ENCODE measurements at places on chromosomes 11 and 22.
A peak's percentile ranks its signal among the peaks of the same experiment; 100 is the strongest.

GRCh38 chr11:44893846-44894617, 56.7 kb downstream of the TP53I11 start:
- peak; percentile 74 for DNase-seq

DNA sequence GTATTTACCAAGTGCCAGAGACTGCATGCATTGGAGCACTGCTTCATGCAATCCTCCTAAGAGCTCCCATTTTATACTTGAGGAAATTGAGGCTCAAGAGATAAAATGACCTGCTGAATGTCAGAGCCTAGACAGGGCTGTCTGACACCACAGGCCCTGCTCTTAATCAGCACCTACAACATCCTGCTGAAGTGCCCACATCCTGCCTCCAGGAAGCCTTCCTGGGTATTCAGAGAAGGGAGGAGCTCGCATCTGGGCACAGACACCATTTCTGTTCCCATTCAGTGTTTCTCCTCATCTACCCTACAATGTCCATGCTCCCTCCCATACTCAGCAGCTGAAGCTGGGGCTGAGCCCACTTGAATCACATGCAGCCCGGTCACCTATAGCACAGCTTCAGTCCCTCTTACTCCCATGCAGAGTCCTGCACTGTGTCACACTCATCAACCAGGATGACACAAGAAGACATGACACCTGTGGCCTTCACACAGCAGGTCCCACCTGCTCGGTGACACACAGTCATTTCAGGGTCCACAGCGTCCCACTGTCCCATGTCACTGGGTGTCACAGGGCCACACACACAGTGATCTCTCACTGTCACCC, 53.1 kb downstream of the PDE2A start:
- DNase-seq, result no peak

DNA sequence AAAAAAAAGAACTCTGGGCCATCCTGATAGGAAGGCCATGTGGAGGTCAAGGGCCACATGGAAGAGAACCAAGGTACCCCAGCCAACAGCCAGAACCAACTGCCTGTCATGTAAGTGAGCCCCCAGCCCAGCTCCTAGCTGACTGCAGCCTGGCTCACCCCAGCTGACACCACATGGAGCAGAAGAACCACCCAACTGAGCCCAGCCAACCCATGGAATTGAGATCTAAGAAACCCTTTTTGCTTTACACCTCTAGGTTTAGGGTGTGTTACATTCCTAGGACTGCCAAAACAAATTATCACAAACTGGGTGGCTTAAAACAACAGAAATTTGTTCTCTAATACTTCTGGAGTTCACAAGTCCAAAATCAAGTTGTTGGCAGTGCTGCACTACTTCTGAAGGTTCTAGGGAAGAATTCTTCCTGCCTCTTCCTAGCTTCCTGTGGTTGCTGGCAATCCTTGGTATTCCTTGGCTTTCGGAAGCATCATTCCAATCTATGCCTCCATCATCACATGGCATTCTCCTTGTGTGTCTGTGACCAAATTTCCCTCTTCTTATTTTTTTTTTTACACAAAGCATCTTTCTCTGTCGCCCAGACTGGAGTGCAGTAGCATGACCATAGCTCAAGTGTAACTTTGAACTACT, 4.4 kb downstream of the C11orf86 start:
- DNase-seq, result no peak

GRCh38 chr22:45064313-45065278, 54.8 kb upstream of the PHF21B start:
- peak; percentile 56 for DNase-seq

- no peak for DNase-seq
These were observed 23.7 kb upstream of the FXYD6 start for GRCh38 chr11:117900121-117900648.

DNA sequence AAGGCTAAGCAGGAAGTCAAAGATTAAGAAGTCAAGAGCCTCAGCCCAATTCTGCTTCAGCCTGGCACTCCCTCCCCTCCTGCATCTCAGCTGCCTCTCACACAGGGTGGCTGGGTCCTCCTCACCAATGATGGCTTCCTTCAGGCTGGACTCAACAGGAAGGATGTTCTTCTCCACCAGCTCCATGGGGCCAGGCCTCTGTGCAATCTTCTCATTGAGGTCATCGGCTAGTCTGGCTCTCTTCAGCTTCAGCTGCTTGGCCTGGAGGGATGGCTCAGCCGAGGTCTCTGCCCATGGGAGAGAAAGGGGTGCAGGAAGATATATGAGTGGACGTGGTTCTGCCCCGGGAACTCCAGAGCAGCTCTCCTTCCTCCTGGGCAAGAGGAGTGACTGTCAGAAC, 59.1 kb downstream of the SGSM3 start:
- DNase-seq, result no peak

DNA sequence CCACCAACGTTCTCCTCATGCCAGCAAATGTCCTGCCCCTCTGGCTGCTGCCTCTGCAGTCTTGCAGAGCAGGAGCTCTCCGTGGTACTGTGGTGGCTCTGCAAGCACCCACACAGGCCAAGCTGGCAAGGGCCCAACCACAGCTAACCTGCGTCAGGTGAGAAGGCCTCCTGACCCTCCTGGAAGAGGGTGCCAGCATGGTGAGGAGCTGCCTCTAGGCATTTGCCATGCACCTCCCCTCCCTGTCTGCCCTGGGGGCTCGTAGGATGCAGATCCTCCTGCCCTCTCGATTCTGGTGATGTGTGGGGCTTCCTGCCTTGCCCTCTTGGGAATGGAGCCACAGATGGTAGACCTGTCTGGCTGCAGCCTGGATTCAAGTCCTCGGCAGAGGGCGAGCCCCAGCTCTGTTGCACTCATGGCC, 1408.8 kb downstream of the TBC1D22A start:
- DNase-seq, result no peak

GRCh38 chr22:21108379-21109115, 62.8 kb downstream of the LRRC74B start:
- peak; percentile 34 for DNase-seq
